Dorsolateral prefrontal cortex (tissue), 122 donors: ENCODE measurements at places on chromosomes 11 and 22.

DNA sequence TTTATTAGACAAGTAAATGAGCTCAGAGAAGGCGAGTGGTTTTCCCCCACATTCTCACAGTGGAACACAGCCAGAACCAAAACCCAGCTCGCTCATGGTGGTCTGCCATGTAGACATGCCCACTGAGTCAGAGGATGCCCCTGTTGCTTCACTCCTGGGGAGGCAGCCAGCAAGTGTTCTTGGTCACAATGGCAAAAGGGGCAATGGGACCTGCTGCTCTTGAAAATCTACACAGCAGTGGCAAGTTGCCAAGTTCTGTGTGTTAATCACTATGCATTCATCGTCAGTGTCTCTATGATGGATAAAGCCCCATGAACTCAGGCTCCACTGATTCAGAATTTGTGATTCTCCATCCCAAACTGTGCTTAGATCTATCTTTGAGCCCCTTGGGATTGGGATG lies 64.7 kb upstream of the TBCEL start:
- no peak for DNase-seq

- DNase-seq: no peak
These were observed 62.4 kb upstream of the BMAL1 start for GRCh38 chr11:13215149-13215548.

GRCh38 chr11:1742371-1742770 lies 8.0 kb downstream of the IFITM10 start:
- DNase-seq: no peak

GRCh38 chr22:30425616-30426387 lies at the start of gene MTFP1:
TSS of gene MTFP1 (plus strand) at chr22:30425768. CDS start at chr22:30425880, 112 bp downstream.
- peak; percentile 42 for DNase-seq

DNA sequence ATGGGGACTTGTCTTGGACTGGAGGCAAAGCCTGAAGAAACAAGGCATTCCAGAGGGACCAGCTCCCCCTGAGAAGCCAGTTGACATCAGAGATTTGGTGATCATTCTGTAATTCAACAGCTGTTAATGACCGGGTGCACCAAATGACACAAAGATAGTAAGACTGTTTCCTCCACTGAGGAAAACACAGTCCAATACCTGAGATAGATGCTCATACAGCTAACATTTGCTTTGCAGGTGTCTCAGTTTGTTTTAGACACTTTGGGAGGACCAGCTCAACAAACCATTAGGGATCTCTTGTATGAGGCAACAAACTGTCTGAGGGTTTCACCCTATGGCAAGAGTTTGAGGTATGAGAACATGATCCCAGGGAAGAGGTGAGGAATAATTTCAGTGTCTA lies 237.2 kb upstream of the PLET1 start:
- DNase-seq: no peak

- no peak for DNase-seq
These were observed 66.8 kb downstream of the CSTPP1 start for GRCh38 chr11:47003180-47003877.

DNA sequence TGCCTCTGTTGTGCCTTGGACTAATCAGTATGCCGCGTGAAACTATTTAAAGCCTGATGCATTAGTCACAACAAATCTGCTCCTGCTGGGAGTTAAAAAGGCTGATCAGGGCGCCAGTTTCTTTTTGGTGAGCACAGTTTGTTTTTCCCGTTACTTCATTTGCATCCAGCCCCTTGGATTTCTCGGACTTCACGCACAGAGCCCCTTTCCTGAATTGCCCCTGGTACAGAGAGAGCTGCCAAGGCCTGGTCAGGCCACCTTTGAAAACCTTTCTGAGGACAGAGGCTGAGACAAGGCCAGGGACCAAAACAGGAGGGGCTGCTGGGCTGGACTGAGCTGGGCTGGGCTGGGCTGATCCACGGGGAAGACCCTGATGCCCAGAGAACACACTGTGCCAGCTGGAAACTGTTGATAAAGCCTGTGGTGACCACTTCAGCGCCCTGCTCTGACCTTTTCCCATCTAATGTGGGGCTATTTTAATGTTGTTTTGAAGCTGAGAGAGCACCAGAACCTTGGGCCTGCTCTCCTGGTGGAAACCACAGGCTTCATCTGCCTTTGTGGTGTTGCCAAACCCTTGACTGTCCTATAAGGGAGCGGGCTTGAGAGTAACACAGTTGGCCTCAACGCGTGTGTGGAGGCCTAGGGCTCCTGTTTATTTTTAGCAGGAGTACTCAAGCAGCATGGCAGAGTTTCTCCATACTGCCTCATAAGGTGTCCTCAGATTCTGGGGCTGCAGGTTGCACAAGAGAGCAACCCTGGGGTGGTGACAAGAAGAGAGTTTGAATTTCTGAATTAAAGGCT lies 44.2 kb downstream of the NAV2 start:
- no peak for DNase-seq

- DNase-seq: no peak
These were observed 1387.0 kb upstream of the TENM4 start for GRCh38 chr11:80827781-80828180.

- no peak for DNase-seq
These were observed 9.3 kb upstream of the ADAMTS15 start for GRCh38 chr11:130439160-130439519.

GRCh38 chr11:85866137-85866827 lies 11.1 kb downstream of the CCDC83 start:
- no peak for DNase-seq

GRCh38 chr11:36622431-36623136 lies 24.5 kb upstream of the RAG2 start:
- DNase-seq: no peak

GRCh38 chr22:37549704-37550059 lies 10.6 kb upstream of the CDC42EP1 start:
- DNase-seq: no peak

- no peak for DNase-seq
These were observed 2.1 kb upstream of the PHLDB1 start for GRCh38 chr11:118605116-118605867.

- DNase-seq: peak; percentile 18
These were observed 31.7 kb upstream of the CSNK1E start for GRCh38 chr22:38348751-38349496.

DNA sequence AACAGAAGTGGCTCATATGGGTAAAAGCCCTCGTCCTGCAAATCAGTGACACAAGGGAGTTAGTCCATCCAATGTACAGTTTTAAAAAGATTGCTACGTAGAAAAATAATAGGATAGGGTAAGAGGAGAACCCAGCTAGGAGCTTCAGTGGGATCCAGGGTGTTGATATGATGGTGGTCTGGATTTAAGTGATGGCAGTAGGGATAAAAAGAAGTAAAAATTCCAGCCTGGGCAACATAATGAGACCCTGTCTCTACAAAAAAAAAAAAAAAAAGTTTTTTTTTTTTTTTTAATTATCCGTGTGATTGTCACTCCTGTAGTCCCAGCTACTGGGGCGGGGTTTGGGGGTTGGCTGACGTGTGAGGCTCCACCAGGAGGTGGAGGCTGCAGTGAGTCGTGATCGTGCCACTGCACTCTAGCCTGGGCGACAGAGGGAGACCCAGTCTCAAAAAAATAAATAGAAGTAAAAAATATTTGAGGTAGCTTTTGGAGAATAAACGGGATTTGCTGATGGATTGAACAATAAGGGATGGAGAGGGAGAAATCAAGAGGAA lies 7.0 kb upstream of the L3MBTL2 start:
- peak; percentile 45 for DNase-seq

GRCh38 chr11:57191311-57192219 lies 9.8 kb downstream of the LRRC55 start:
- no peak for DNase-seq

- DNase-seq: no peak
These were observed 626.3 kb downstream of the TBC1D22A start for GRCh38 chr22:47388778-47389177.

DNA sequence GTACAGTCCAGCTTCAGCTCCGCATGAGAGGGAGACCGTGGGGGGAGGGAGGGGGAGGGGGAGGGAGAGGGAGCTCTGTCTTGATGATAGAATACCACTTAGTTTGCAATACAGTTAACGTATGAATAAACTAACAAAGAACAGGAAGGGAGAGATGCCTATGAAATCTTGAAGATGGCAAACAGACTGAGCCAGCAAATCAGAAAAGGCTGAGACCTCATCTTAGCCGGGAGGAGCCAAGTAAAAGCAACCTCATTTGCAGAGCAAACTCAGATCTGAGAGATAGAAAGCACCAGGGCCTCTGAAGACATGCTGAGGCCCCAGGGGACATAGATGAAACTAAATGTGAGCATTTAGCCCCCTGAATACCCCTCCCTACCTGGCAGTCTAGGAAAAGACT lies 23.0 kb downstream of the APLP2 start:
- no peak for DNase-seq

DNA sequence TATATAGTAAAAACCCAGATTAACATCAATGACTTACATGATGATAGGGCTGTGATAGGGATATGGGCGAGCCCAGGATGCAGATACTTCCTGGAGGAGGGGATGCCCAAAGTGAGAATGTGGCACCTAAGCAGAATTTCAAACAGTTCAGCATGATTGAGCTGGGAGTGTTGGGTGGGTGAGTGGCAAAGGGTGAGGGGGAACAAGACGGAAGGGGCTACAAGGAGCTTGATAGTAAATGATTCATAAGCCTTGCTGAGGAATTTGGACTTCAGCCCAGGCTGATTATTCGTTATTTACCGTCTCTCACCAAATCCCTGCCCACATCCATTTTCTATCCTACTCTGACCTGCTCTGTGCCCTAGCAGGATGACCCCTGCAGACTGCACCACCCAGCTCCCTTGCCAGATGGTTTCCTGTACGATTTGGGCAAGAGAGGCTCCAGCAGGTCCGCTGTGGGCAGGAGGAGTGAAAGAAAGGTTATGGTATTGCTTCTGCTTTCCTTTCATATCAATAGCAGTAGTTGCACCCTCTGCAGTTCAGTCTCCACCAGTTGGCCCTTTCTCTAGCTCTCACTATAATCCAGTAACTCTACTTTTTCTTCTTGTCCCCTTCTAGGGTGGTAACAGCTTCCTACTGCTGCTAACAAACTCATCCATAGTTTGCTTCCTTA lies 30.3 kb upstream of the SIK2 start:
- no peak for DNase-seq

GRCh38 chr11:87645626-87646025 lies 529.6 kb downstream of the RAB38 start:
- no peak for DNase-seq

DNA sequence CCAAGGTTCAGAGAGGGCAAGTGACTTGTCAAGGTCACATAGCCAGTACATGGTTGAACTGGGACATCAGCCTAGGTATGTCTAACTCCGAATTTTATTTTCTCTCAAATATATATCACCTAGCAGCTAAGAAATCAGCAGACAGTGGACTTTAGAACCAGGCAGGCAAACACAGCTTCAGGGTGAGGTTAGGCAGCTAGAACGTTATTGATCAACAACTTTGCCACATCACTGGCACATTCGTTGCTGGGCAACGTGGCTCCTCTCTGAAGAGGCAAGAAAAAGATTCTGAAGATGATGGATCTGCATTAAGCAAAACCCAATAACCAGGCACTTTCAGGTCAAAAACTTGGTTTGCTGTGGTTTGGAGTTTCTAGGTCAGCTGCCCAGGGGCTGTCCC lies 258.0 kb downstream of the KIRREL3 start:
- DNase-seq: no peak

GRCh38 chr11:29315275-29315674 lies 701.6 kb downstream of the KCNA4 start:
- DNase-seq: no peak

GRCh38 chr22:19876314-19876940 lies 21.8 kb upstream of the GNB1L start:
- no peak for DNase-seq

DNA sequence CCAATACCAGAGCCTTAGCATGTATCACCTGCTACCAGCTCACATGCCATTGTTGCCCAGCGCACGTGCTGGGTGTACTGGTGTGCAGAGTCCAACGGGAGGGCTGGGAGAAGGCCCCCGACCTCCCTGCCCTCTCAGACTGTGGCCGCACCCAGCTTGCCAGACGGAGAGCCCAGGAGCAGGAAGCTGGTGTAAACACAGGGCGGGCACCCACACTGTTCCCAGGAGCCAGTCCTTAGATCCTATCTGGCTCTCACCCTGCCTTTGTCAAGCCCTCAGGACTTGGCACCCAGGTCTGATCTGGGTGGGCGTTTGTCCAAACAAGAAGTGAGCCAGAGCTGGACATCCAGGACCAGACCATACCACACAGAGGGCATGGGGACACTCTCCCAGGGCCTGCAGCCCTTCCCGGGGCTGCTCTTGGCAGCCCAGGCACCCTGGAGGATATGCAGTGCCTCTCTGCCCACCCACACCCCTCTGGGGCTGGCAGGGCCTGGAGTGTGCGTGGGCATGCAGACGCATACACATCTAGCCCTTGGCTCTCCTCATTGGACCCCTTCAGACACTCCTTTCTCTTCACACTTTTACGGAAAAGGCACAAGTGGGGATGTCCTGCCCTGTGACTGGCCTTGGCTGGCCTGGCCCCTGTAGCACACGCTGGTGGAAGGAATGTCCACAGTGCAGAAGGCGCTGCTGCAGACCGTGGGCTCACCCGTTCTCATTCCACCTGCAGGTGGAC lies 19.9 kb upstream of the CLDN5 start:
- DNase-seq: peak; percentile 23

- no peak for DNase-seq
These were observed 222.3 kb downstream of the ETS1 start for GRCh38 chr11:128365044-128365443.

DNA sequence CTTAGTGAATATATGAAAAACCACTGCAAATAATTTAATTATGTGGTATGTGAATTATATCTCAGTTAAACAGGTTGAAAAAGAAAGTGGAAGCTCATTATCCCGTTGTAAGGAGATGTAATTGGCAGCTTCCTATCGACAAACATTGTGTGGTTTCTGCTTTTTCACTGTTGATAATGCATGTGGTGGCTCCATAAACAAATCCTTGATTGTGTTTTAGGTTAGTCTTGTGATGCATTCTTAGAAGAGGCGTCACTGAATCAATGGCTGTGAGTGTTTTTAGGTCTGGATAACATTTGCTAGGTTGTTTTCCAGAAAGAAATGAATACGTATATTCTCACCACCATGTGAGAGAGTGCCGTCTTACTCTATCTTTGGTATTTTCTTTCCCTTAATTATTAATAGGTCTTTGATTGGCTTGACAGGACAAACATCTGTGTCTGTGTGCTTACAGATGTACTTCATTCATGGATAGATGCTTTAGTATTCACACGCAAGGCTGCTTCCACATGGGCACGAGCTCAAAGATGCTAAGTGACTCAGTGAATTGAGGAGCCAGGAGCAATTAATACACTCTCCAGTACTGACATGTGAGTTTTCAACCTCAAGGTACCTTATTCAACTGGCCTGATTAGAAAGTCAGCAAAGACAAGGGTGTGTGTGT lies 166.7 kb downstream of the TBC1D22A start:
- DNase-seq: no peak
